ENCODE measurements at places on chromosomes 2 and 18. TPM values are rescaled to one million over a fixed set of nuclear protein-coding genes. Genes with fewer than 3 reads are reported as not detected.

- H3K4me3 ChIP-seq, result no peak overlapping the region
- no peak overlapping the region for H3K27ac ChIP-seq
- H3K36me3 ChIP-seq, result no peaks in the 10 kb centered on the region
- DNase-seq, result no peak
- no peaks in the 10 kb centered on the region for H3K27me3 ChIP-seq
- no peaks in the 10 kb centered on the region for H3K4me1 ChIP-seq
Measured at GRCh38 chr2:175918935-175919334, 83.1 kb downstream of the LNPK start.

DNA sequence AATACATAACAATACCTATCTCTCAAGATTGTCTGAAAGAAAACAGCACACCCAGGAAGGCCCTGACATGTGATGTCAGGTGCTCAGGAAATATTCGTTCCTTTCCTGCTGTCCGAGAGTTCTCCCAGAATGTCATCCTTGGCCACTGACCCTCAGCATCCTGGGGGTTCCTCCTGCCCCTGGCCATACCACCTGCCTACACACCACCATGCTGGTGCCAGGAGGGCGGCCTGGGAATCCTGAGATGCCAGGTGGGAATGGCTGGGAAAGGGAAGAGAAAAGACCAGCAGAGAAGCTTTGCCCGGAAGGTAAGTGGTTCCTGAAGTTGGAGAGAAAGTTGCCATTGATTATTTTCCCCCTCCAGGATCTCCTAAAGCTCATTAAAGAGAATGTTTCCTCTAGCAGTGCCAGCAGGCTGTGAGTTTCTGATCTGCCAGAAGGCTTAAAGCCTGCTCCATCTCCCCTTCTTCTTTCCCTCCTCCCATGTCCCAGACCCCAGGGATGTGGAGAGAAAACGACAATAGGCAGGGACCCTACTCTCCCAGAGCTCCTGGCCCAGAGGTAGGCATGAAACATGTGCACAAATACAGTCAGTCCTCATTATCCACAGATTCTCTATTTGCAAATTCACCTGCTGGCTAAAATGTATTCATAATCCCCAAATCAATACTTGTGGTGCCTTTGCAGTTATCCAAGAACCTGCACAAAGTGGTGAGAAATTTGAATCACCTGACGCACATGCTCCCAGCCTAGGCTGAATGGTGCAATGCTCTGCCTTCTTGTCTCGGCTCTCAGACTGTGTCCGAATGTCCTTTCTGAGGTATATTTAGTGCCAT is 147.1 kb upstream of the MYCN start:
- H3K27me3 ChIP-seq, result peaks cover 2% of the 10 kb centered on the region
- no peak overlapping the region for H3K4me3 ChIP-seq
- no peak for DNase-seq

GRCh38 chr2:100640431-100641124 is 77.8 kb downstream of the PDCL3 start:
- H3K27me3 ChIP-seq, result peaks cover 10% of the 10 kb centered on the region
- H3K27ac ChIP-seq, result no peak overlapping the region
- no peaks in the 10 kb centered on the region for H3K4me1 ChIP-seq
- H3K4me3 ChIP-seq, result no peak overlapping the region
- peak; percentile 2 for DNase-seq

Gene CD207
- not detected for total RNA-seq

- H3K36me3 ChIP-seq, result no peaks in the 10 kb centered on the region
- no peak for DNase-seq
- no peaks in the 10 kb centered on the region for H3K27me3 ChIP-seq
- H3K4me3 ChIP-seq, result no peak overlapping the region
- H3K27ac ChIP-seq, result no peak overlapping the region
Measured at GRCh38 chr18:62778976-62779869, 63.9 kb downstream of the PHLPP1 start.

DNA sequence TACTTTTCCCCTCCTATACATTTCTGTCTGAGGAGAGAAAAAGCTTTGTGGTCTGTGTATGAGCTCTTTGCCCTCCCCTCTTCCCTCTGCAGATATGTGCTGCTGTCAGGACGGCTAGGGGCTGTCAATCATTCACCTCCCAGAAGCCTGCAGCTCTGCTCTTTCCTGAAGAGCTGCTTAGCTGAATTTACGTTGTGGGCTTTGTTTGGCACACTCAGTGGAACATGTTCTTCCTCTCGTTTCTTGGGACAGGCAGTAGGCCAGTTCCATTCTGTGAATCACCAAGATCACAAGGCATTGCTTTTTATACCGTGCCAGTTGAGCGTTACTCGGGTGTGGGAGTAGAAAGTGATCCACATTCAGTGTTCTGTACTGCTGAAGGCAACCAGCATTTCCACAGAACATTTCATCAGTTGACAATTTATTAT is 136.7 kb downstream of the LAMA3 start:
- H3K27ac ChIP-seq, result no peak overlapping the region
- no peak overlapping the region for H3K4me3 ChIP-seq
- peaks cover 17% of the 10 kb centered on the region for H3K4me1 ChIP-seq

DNA sequence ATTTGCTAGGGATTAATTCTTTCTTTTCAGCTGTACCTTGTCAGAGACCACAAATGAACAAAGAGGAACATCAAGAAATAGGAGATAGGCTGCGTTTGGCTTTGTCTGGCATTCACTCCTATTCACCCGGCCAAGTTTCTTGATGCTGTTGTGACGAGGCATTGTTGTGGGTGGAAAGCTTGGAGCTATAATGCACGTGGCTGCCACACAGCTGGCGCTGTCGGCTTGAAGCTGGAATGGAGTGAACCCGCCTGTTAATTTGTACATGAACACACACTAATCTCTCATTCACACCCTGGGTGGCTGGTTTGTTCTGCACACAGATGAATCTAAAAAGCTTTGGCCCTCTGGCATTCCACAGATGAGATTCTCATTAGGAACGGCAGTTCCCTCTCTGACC is 274.9 kb upstream of the GYPC start:
- no peaks in the 10 kb centered on the region for H3K36me3 ChIP-seq
- DNase-seq, result no peak
- H3K27me3 ChIP-seq, result no peaks in the 10 kb centered on the region
- no peaks in the 10 kb centered on the region for H3K4me1 ChIP-seq

Gene PFN4
- total RNA-seq, result 0.64 TPM

DNA sequence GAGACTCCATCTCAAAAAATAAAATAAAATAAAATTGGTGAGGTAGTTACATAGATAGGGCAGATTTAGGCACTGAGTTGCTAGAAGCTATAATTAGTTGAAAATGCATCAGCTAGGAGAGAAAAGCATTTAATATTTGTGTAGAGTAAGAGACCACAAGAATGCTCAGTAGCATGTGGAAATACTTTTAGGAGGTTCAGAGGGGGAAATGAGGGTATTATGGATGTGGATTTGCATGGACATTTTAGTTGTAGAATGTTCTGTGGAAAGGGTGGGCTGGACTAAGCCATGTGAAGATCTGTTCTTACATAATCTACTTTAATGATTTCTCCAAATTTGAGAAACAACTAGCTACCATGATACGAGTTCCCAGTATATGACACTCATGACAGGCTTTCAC is 95.5 kb downstream of the ATP9B start:
- H3K27ac ChIP-seq, result no peak overlapping the region
- H3K36me3 ChIP-seq, result peaks cover 5% of the 10 kb centered on the region
- no peaks in the 10 kb centered on the region for H3K4me1 ChIP-seq
- peak; percentile 13 for DNase-seq
- no peaks in the 10 kb centered on the region for H3K27me3 ChIP-seq
- no peak overlapping the region for H3K4me3 ChIP-seq

GRCh38 chr2:88582030-88582429 is 45.2 kb downstream of the EIF2AK3 start:
- H3K4me1 ChIP-seq, result no peaks in the 10 kb centered on the region
- DNase-seq, result no peak
- no peak overlapping the region for H3K27ac ChIP-seq
- H3K36me3 ChIP-seq, result peaks cover 34% of the 10 kb centered on the region
- no peak overlapping the region for H3K4me3 ChIP-seq

Gene FAM110C
- 1.4 TPM for total RNA-seq

- DNase-seq, result no peak
- H3K4me3 ChIP-seq, result no peak overlapping the region
- H3K36me3 ChIP-seq, result no peaks in the 10 kb centered on the region
- no peaks in the 10 kb centered on the region for H3K27me3 ChIP-seq
- H3K27ac ChIP-seq, result no peak overlapping the region
Measured at GRCh38 chr18:355678-356077, 87.8 kb upstream of the THOC1 start.

GRCh38 chr2:51812138-51812866 is 780.4 kb upstream of the NRXN1 start:
- no peaks in the 10 kb centered on the region for H3K36me3 ChIP-seq
- peak; percentile 63 for DNase-seq
- H3K27me3 ChIP-seq, result no peaks in the 10 kb centered on the region
- H3K27ac ChIP-seq, result peak overlapping the region; percentile 81
- H3K4me1 ChIP-seq, result peaks cover 3% of the 10 kb centered on the region

Gene MBP
- total RNA-seq, result 10.8 TPM

Gene DYNAP
- not detected for total RNA-seq

Gene CYP27A1
- total RNA-seq, result 3.9 TPM

Gene DLX1
- total RNA-seq, result not detected

- H3K27ac ChIP-seq, result no peak overlapping the region
- no peaks in the 10 kb centered on the region for H3K27me3 ChIP-seq
- no peak overlapping the region for H3K4me3 ChIP-seq
- no peaks in the 10 kb centered on the region for H3K4me1 ChIP-seq
Measured at GRCh38 chr2:142893241-142893640, 15.8 kb downstream of the KYNU start.

Measured in astrocyte (in vitro differentiated cells and primary cell).